RWPE2 (cell line): ENCODE measurements at places on chromosomes 2 and 18.
A peak's percentile ranks its signal among the peaks of the same experiment; 100 is the strongest.

GRCh38 chr2:238404406-238405216 lies 22.1 kb upstream of the ASB1 start:
- DNase-seq: no peak
- H3K27ac ChIP-seq: no peak overlapping the region
- H3K4me3 ChIP-seq: no peak overlapping the region
- no peaks in the 10 kb centered on the region for H3K27me3 ChIP-seq
- no peaks in the 10 kb centered on the region for H3K4me1 ChIP-seq

DNA sequence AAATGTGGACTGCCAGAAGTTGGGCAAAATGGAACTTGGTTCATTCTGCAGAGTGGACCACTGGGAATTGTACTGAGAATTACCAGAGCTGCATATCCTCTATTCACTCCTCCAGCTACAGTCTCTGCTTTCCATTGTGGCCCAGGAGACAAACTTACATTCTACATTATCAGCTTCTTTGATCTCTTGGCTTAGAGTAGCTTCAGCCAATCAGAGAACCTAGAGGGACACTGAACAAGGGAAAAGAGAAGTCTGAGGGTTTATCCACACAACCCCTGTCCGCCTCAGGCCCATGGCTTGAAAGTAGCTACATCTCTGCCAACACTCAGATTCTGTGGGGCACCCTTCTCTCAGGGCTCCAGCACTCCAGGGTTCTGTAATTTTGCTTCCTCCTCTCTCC lies 251.1 kb downstream of the TRIB2 start:
- H3K36me3 ChIP-seq: no peaks in the 10 kb centered on the region
- peaks cover 27% of the 10 kb centered on the region for H3K4me1 ChIP-seq
- H3K27me3 ChIP-seq: no peaks in the 10 kb centered on the region

- H3K36me3 ChIP-seq: no peaks in the 10 kb centered on the region
- no peaks in the 10 kb centered on the region for H3K4me1 ChIP-seq
- H3K4me3 ChIP-seq: no peak overlapping the region
These were observed 57.8 kb upstream of the HNRNPA3 start for GRCh38 chr2:177154809-177155208.

- no peak overlapping the region for H3K27ac ChIP-seq
- no peaks in the 10 kb centered on the region for H3K36me3 ChIP-seq
- H3K4me3 ChIP-seq: no peak overlapping the region
- no peaks in the 10 kb centered on the region for H3K4me1 ChIP-seq
These were observed 619.5 kb upstream of the FANCL start for GRCh38 chr2:58860586-58860985.

GRCh38 chr2:64944484-64944883 lies 44.7 kb upstream of the SLC1A4 start:
- H3K27me3 ChIP-seq: no peaks in the 10 kb centered on the region
- H3K4me3 ChIP-seq: no peak overlapping the region
- H3K27ac ChIP-seq: no peak overlapping the region
- no peak for DNase-seq
- no peaks in the 10 kb centered on the region for H3K36me3 ChIP-seq
- peaks cover 7% of the 10 kb centered on the region for H3K4me1 ChIP-seq

GRCh38 chr2:88038263-88039105 lies 17.1 kb downstream of the KRCC1 start:
- H3K4me3 ChIP-seq: no peak overlapping the region
- no peak for DNase-seq

- DNase-seq: no peak
- H3K27me3 ChIP-seq: no peaks in the 10 kb centered on the region
- no peak overlapping the region for H3K4me3 ChIP-seq
- H3K36me3 ChIP-seq: no peaks in the 10 kb centered on the region
These were observed 1033.0 kb upstream of the PIK3C3 start for GRCh38 chr18:40921845-40922629.

GRCh38 chr2:120940726-120941256 lies 205.1 kb downstream of the GLI2 start:
- H3K27ac ChIP-seq: no peak overlapping the region
- H3K4me1 ChIP-seq: peaks cover 22% of the 10 kb centered on the region
- no peak for DNase-seq
- no peak overlapping the region for H3K4me3 ChIP-seq
- no peaks in the 10 kb centered on the region for H3K27me3 ChIP-seq

GRCh38 chr2:9897846-9898245 lies 53.6 kb upstream of the GRHL1 start:
- DNase-seq: no peak
- H3K36me3 ChIP-seq: peaks cover 7% of the 10 kb centered on the region
- H3K27me3 ChIP-seq: no peaks in the 10 kb centered on the region
- H3K4me1 ChIP-seq: peaks cover 34% of the 10 kb centered on the region
- H3K4me3 ChIP-seq: no peak overlapping the region

- no peak overlapping the region for H3K27ac ChIP-seq
- H3K4me1 ChIP-seq: no peaks in the 10 kb centered on the region
- DNase-seq: no peak
These were observed 386 bp downstream of the ICOS start for GRCh38 chr2:203936949-203937348.

DNA sequence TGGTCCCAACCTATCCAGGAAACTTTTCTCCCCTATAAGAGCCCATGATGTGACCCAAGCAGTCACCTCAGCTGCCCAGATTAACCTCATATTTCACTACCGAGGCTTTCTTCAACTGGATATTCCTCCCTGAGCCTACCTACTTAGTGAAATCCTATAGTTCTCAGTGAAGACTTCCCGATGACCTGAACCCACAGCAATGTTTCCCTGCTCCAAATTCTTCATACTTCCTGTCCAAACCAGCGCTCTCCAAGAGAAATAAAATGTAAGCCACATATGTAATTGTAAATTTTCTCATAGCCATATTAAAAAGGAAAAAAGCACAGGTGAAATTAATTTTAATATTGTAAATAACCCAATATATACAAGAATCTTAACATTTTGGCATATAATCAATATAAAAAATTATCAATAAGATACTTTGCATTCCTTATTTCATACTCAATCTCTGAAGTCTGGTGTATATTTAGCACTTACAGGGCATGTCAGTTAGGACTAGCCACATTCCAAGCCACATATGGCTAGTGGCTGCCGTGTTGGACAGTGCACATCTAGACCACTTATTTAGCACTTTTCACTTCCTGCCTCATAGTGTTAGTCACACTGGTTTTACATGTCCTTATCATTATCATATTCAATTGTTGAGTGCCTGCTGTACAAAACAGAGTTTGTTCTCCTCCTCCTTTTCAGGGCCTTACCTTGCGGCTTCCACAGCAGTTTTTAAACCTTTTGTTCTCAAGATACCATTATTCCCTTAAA lies 1.9 kb upstream of the STAT4 start:
- DNase-seq: no peak
- no peaks in the 10 kb centered on the region for H3K4me1 ChIP-seq
- no peak overlapping the region for H3K27ac ChIP-seq
- no peaks in the 10 kb centered on the region for H3K27me3 ChIP-seq

DNA sequence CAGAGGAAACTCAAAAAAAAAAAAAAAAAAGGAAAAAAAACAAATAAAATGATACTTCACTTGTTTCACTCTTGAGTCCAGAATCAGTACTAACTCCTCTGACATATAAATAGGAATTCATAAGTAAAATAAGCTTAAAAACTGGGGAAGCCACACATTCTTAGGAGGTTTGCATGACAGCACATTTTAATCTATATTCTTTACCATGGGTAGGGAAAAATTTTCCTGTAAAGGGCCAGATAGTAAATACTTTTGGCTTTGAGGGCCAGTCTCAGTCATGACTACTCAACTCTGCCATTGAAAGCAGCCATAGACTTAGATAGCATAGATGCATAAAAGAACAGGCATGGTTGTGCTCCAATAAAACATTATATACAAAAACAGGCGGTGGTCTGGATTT lies 145.2 kb downstream of the BCL11A start:
- no peaks in the 10 kb centered on the region for H3K36me3 ChIP-seq
- DNase-seq: no peak
- H3K4me1 ChIP-seq: no peaks in the 10 kb centered on the region
- no peak overlapping the region for H3K27ac ChIP-seq

GRCh38 chr2:212299943-212300342 lies 238.7 kb downstream of the ERBB4 start:
- H3K4me1 ChIP-seq: no peaks in the 10 kb centered on the region
- H3K4me3 ChIP-seq: no peak overlapping the region
- no peak for DNase-seq
- no peak overlapping the region for H3K27ac ChIP-seq

GRCh38 chr2:196957881-196958525 lies 31.5 kb upstream of the PGAP1 start:
- H3K36me3 ChIP-seq: no peaks in the 10 kb centered on the region
- no peak for DNase-seq
- no peaks in the 10 kb centered on the region for H3K27me3 ChIP-seq
- H3K4me1 ChIP-seq: no peaks in the 10 kb centered on the region
- no peak overlapping the region for H3K27ac ChIP-seq

- no peaks in the 10 kb centered on the region for H3K27me3 ChIP-seq
- no peak overlapping the region for H3K4me3 ChIP-seq
- H3K4me1 ChIP-seq: no peaks in the 10 kb centered on the region
- no peak for DNase-seq
- peak overlapping the region; percentile 30 for H3K27ac ChIP-seq
These were observed 41.3 kb upstream of the PTMA start for GRCh38 chr2:231667096-231667427.

- H3K27me3 ChIP-seq: no peaks in the 10 kb centered on the region
- no peaks in the 10 kb centered on the region for H3K36me3 ChIP-seq
- H3K4me3 ChIP-seq: no peak overlapping the region
These were observed 94.1 kb upstream of the ZNF804A start for GRCh38 chr2:184504252-184504651.

GRCh38 chr2:30641765-30642345 lies 165.4 kb downstream of the CAPN13 start:
- no peak overlapping the region for H3K4me3 ChIP-seq
- H3K36me3 ChIP-seq: peaks cover 7% of the 10 kb centered on the region; the same call in 1 of the 2 replicates
- DNase-seq: no peak
- no peaks in the 10 kb centered on the region for H3K4me1 ChIP-seq

DNA sequence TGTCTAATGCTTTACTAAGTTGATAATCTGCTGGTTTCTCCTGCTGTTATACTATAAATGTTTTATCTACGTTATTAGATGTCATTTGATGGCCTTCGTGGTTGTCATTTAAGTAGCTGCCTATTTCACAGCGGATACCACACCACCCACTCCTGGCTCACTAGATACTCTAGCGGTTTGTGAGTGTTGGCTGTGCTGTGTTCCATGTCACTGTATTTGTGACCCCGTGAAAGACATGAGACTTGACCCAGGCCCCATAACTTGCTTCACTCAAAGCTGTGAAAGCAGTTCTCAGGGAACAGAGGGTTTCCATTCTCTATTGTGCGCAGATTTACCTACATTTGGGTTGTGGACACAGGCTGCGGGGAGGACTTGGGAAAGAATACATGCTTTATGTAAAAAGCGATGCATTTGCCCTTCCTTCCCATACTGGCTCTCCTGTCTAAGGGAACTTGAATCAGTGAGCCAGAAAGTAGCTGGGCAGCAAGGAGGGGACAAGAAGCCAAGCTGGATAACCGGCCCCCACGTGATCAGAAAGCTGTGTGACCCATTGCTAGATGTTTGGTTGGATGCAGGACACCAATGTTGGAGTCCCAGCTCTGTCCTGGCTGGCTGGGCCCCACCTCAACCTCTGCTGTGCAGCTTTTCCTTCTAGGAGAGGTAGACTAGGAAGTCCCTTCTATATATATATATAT lies 52.2 kb downstream of the PLB1 start:
- DNase-seq: no peak
- no peaks in the 10 kb centered on the region for H3K27me3 ChIP-seq
- no peaks in the 10 kb centered on the region for H3K36me3 ChIP-seq
- H3K27ac ChIP-seq: no peak overlapping the region

DNA sequence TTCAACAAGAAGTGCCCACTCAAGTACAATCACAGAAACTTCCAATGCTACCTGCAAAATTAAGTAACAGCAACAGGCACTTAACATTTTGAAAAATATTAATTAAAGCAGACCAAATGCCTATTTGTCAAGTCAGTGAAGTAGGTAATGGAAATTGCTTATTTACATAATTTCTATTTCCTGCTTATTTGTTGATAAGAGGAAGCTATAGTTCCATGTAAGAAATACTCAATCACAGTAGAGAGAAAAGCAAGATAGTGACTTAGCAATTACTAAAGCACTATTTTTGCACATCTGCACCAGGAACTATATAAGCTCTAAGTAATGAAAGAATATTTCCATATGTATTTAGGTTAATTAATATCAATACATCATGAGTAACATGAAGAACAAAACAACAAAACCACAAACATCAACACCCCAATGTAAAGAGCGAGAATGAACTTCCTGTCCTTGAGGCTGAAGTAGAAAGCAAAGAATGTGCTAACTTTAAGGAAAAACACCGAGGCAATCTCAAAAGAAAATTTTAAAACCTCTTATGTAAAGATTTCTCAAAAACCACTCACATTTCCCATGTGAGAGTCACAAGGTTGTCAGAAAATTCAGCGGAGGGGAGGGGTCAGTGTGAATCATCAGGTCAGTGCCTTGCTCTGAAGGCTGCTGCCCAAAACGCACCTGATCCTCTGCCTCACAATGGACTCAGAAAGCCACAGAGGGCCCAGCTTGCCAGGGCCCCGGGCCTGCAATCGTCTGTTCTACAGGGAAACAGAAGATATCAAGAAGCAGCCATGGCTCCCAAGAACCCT lies 12.5 kb downstream of the NPC1 start:
- DNase-seq: no peak
- H3K4me3 ChIP-seq: no peak overlapping the region
- H3K27ac ChIP-seq: peak overlapping the region; percentile 32
- H3K36me3 ChIP-seq: peaks cover 77% of the 10 kb centered on the region

GRCh38 chr18:6836331-6836730 lies 106.8 kb downstream of the ARHGAP28 start:
- H3K4me1 ChIP-seq: no peaks in the 10 kb centered on the region
- DNase-seq: no peak
- no peak overlapping the region for H3K4me3 ChIP-seq
- H3K27ac ChIP-seq: no peak overlapping the region
- no peaks in the 10 kb centered on the region for H3K36me3 ChIP-seq

DNA sequence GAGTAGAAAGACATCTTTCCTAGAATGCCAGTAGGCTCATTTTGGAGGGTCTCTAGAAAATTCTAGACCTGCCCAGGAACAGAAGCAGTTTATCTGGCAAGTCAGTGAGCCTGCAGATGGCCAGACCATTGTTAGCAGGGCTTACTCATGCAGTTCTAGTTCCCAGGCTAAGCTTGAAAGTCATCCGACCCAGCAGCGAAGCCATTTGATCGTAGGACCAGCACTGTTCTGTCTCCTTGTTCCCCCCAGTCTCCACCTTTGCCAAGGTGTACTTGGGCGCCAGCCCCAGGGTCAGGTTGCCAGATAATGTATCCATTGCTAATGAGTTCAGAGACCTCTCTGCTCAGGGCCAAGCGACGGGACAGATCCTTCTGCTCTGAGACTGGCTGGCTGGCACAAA lies 70.1 kb downstream of the EPAS1 start:
- DNase-seq: no peak
- H3K36me3 ChIP-seq: peaks cover 95% of the 10 kb centered on the region
- H3K4me1 ChIP-seq: no peaks in the 10 kb centered on the region
- no peaks in the 10 kb centered on the region for H3K27me3 ChIP-seq
- H3K4me3 ChIP-seq: no peak overlapping the region

- peaks cover 5% of the 10 kb centered on the region; the same call in 1 of the 2 replicates for H3K36me3 ChIP-seq
- no peaks in the 10 kb centered on the region for H3K27me3 ChIP-seq
- H3K27ac ChIP-seq: peak overlapping the region; percentile 97
- H3K4me3 ChIP-seq: no peak overlapping the region
- H3K4me1 ChIP-seq: peaks cover 21% of the 10 kb centered on the region
- DNase-seq: peak; percentile 73
These were observed 11.4 kb upstream of the GALNT5 start for GRCh38 chr2:157245846-157246764.
